NB4 (cell line): ENCODE measurements at places on chromosomes 6 and 20.

GRCh38 chr6:5764401-5764955, 242.2 kb downstream of the NRN1 start:
- DNase-seq: no peak

- DNase-seq: no peak
These were observed 114.5 kb upstream of the SCGN start for GRCh38 chr6:25537349-25538018.

DNA sequence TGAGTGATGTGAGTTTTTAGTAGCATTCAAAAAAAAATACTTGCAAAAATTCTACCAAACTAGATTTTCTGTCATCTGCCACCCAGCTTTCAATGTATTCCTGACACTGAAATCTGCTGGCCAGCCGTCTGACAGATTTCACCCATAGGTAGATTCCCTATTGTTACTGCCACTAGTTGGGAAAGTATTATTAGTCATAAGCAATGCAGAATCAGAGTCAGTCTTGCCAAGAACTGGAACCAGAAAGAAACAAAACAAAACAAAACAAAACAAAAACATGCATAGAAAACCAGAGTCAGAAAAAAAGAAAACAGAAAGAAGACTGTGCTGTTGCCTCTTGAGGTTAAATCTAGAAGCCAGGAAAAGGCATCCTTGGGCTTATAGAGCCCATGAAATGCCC, 293.1 kb upstream of the KCNQ5 start:
- no peak for DNase-seq

GRCh38 chr20:56861590-56861989, 232.5 kb downstream of the TFAP2C start:
- no peak for DNase-seq

- DNase-seq: no peak
These were observed 55.9 kb upstream of the ECI2 start for GRCh38 chr6:4191271-4191721.

DNA sequence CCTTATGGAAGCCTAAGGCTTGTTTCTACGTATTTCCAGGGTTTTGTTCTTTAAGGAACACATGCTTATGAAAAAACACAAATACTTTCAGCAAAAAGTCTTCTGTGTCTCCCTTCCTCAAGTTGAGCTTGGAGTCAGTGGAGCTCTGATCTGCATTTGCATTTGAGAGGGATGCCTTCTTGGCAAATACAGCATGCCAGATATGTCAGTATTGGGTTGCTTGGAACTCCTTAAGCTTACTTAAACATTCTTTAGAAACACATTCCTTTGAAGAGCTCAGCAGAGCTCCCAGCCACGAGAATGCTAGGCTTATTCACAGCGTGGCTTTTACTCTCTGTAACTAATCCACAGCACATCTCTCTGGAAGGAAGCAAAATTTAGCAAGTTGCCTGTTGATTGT, 68.3 kb downstream of the ANKRD6 start:
- DNase-seq: no peak

DNA sequence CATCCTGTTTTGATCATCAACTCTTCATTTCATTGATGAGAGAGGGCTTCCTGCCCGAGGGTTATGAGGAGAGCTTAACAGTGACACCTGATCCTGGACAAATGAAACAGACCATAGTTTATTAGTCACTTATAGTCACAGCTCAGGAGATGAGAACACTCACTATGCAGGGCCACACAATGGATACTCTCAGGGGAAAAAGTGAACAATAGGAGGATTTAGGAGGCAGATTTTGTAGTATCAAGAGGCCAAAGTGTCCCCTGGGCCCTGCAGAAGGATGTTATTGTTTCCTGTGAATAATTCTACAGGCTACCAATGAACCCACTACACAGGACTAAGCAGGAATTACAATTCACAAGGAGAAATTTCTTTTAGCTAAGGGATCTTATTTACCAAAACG, 772.8 kb upstream of the MAN1A1 start:
- no peak for DNase-seq

GRCh38 chr20:2952766-2953165, 79.5 kb downstream of the PTPRA start:
- DNase-seq: peak; percentile 9

- DNase-seq: no peak
These were observed 115.3 kb downstream of the CDH26 start for GRCh38 chr20:60073504-60073903.

DNA sequence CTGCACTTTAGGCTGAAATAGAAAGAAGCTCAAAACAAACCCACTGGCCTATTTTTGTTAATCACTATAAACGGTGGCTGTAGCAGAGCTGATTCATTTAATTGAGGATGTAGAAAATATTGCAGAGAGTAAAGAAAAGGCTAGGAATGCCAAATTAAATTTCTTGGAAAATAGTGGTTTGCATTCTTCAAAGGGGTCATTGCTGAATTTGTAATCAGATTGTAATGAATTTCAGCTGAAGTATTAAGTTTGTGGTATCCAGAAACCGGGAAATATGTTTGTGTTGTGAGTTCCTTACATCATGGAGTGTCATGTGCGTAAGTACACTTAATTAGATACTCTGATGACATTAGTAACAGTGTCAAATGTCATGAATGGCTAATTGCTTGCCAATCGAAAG, 203.0 kb downstream of the SAMD5 start:
- no peak for DNase-seq

- no peak for DNase-seq
These were observed 33.6 kb downstream of the MAFB start for GRCh38 chr20:40655451-40655850.

- DNase-seq: no peak
These were observed 112.8 kb downstream of the DACT2 start for GRCh38 chr6:168206661-168207274.

DNA sequence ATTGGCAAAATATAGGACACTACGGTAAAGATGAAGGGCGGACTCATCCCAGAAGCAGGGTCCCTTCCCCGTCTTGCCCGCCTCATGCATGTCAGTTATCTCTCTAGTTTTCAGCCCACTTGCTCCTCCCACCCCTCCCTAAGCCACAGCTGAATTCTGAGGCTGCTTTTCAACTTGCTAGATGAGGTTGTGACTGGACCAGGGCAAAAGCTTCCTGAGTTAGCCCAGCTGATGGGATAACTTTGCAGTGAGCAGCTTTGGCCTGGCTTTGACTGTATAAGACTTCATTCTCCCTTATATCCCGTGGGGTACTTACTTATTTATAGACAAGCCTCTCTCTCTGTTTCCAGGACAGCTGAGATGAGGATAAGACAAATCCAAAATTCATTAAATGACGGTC, 23.2 kb downstream of the GHRH start:
- DNase-seq: no peak

DNA sequence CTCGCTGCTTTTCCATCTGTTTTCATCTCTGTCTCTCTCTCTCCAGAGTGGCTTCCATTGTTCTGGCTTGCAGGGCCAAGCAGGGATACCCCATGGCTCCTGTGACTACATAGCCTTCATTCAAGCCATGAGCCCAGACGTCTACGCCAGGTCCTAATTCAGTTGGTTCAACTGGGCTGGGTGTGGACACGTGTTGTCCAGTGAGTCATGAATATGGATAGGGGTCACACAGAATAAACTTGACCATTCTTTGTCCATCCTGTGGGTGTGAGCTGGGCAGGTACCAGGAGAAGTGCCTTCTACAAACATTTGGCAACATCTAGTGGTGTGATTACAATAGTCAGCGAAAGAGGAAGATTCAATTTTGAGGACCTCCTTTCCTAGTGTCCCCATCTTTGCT, 96.9 kb upstream of the ARMC2 start:
- no peak for DNase-seq

- no peak for DNase-seq
These were observed 37.6 kb upstream of the ZBP1 start for GRCh38 chr20:57657535-57658446.

- DNase-seq: no peak
These were observed 55.0 kb upstream of the IYD start for GRCh38 chr6:150313781-150314180.

DNA sequence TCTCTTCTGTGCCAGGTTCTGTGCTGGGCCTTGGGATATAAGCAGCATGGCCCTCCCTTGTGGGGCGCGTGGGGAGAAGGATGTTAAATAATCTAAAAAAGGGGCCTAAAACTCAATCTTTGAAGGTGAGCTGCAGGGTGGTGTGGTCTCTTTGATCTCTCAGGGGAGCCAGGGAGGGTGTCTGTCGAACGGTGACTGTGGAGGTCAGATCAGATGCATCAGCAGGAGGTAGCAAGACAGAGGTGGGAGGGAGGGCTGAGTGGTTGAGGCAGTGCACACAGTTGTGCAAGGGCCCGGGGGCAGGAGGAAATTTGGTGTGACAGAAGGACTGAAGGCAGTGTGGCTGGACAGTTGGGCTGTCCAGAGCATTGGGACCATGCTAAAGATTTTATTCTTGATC, 287.3 kb downstream of the BMP7 start:
- no peak for DNase-seq

DNA sequence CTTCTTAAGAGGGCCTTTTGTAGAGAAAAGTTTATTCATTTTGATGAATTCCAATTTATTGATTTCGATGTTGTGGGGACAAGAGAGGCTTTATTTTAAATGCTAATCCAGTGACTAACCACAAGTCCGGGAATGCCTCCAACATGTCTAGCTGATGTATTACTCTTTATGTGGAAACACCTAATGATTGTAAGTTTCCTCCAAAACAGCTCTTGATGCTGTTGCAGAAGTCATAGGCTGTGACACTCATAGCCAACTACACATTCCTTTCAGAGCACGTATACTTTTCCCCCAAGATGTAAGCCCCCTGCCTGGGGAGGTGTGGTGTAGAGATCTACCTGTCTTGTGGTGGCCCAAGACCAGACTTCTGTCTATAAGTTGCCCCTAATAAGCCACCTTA, 61.3 kb upstream of the RNF24 start:
- peak; percentile 3 for DNase-seq

DNA sequence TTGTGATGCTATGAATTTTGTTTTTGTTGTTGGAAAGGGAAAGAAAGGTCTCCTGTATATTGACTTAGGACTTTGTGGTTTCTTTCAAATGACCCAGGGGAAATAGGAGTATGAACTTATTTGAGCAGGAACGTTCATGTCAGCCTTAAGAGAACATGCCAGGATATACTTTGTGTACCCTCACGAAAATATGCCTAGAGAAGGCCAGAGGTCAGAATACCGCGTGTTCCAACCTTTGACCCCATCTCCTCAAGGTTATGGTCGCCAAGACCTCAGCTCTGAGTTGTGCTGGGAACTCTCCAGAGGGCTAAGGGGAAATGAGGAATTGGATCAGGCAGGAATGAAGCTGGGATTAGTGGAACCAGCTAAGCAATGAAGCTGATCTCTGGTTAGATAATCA, 11.5 kb downstream of the TTLL9 start:
- no peak for DNase-seq

GRCh38 chr20:19017104-19017690, 195.2 kb upstream of the SLC24A3 start:
- DNase-seq: peak; percentile 22

GRCh38 chr6:20599302-20600051, 65.2 kb downstream of the CDKAL1 start:
- DNase-seq: no peak

DNA sequence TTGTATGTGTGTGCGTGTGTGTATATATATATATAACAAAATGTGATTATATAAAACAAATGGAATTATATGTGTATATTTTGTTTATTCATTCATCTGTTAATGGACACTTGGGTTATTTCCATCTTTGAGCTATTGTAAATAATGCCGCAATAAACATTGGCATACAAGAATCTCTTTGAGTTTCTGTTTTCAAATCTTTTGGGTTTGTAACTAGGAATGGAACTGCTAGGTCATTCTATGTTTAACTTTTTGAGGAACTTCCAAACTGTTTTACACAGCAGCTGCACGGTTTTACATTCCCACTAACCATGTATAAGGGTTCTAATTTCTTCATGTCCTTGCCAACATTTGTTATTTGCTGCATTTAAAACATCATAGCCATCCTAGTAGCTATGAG, 39.9 kb upstream of the TGM2 start:
- DNase-seq: no peak

DNA sequence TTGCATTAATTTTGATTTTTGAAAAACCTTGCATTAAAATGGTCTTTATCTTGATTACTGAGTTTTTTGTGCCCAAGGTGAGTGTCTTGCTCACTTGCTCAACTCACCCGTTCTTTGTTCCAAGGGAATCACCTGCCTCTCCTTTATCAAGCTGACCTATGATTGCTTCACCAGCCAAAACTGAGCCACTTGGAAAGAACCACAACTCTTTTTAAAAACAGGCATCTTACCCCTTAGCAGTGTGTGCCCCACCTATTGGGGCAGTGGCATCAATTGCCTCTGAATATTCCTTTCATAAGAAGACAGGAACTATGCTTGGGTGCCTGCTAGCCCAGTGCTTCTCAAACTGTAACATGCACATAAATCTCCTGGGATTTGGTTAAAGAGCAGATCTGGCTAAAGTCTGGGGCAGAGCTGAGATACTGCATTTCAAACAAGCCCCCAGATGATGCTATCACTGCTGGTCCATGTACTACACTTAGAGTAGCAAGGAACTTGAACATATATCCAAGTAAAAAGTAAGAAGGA, 3.3 kb upstream of the STK38 start:
- peak; percentile 19 for DNase-seq

- no peak for DNase-seq
These were observed 191.3 kb upstream of the PROKR2 start for GRCh38 chr20:5508044-5508443.

DNA sequence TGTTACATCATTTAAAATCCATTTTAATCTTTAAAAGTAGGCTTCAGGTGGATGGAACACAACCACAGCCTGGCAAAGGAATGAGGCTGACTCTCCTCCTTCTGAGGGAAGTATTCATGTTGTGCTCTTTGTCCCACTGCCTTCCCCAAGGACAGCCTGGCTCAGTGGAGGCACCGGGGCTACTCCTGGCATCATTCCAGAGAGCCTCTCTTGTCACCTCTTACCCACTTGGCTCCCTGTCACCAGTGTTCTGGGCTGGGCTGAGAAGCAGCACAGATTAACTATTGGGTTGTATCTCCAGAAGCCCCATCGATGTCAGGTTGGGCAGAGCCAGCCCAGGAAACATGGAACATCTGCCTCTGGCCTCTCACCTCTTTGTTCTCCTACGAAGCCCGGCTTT, 10.7 kb upstream of the TP53INP2 start:
- DNase-seq: no peak

DNA sequence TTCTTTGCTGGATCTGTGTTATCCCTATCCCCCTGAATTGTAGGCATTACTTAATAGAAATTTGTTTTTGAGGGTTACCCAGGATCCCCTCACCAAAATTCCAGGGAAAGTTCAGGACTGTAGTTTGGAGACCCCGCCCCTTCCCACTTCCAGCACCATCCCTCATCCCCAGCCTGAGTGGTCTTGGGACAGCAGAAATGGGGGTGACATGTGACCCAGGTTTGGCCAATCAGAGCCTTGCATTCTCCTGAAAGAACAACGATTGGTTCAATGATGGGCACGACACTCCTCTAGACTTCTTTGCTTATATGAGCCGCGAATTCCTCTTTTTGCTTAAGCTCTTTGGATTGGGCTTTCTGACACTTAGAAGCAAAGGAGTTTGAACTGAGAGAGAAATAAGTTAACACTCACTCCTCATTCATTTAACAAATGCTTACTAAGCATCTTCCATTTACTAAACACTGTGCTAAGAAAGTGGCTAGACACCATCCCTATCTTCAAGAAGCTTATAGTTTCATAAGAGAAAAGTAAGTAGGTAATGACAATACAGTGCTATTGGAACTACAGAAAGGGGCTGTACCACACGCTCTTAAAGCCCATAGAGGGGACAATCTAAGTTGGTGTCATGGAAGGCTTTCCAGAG, 24.9 kb upstream of the PAQR8 start:
- no peak for DNase-seq
